ENCODE measurements at places on chromosomes 12 and 14.

DNA sequence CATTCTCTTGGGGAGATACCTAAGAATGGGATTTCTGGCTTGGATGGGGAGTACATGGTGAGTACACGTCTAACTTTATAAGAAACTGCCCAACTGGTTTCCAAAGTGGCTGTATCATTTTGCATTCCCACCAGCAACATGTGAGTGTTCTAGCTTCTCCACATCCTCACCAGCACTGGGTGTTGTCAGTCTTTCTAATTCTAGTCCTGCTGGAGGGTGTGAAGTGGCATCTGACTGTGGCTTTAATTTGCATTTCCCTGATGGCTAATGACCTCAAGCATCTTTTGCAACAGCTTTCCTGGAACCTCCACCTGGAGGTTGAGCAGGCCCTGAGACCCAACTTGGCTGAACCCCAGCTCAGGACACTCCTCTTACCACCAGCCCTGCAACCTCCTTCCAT lies 17.8 kb downstream of the SELPLG start:
- DNase-seq: no peak

- no peak for DNase-seq
Measured at GRCh38 chr14:68853749-68854148, 60.9 kb upstream of the ZFP36L1 start.

GRCh38 chr12:574475-575128 lies 88.6 kb downstream of the NINJ2 start:
- no peak for DNase-seq

- no peak for DNase-seq
Measured at GRCh38 chr12:130226126-130226525, 63.9 kb downstream of the FZD10 start.

DNA sequence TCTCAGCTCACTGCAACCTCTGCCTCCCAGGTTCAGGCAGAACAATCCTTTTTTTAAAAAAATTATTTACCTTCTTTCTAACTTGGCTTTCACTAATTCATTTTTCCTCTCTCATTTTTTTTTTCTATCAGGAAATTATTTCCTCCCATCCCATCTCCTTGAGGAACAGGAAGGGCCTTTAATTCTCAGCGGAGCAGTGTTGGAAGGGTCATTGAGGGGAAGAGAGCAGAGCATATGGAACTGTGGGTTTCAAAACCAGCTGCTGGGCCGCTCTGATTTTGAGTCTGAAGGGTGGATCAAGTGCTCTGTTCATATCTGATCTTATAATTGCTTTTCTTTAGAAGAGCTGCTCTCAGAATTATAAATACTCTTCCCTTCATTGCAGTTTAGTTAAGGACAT lies 29.0 kb downstream of the NUBPL start:
- no peak for DNase-seq

- no peak for DNase-seq
Measured at GRCh38 chr14:101498526-101498860, 62.8 kb upstream of the DIO3 start.

- DNase-seq: no peak
Measured at GRCh38 chr14:69882915-69883314, 3.7 kb downstream of the SMOC1 start.

DNA sequence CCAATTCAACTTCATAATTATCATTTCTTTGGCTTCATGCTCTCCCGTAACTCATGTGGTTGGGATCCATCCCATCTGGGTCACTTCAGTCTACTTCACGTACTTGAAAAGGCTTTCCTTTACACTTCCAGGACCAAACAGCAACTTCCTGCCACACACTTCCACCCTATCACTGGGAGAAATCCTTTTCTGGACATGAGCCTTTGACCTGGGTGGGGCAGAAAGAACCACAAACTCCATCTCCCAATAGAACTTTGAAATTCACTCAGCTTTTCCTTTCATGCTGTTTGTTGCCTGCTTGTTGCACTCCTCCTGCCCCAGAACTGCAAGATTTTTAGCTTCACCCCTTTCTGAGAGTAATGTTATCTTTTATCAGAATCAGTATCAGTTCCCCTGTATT lies 18.4 kb upstream of the GALNT16 start:
- DNase-seq: no peak

GRCh38 chr12:115817389-115817788 lies 460.1 kb downstream of the MED13L start:
- no peak for DNase-seq

DNA sequence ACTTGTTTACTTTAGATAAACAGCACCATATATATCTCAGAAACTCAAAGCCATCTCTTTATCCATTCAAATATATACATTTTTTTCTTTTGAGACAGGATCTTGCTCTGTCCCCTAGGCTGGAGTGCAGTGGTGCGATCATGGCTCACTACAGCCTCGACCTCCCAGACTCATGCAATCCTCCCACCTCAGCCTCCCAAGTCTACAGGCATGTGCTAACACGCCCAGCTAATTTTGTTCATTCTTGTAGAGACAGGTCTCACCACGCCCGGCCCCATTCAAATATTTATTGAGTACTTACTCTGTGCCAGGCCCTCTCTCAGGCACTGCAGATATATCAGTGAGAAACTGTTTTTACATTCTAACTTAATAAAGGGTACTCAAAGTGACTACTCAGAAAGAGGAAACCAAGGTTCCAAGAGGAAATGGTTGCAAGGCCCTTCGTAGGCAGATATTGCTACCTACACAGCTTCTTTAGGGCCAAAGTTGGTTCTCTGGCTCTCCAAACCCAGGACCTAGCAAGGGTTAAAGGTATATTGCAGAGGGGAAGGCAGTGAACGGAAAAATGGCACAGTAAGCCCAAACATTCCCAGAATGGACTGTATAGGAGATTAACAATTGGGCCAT lies 2.9 kb downstream of the ATXN3 start:
- no peak for DNase-seq

- DNase-seq: no peak
Measured at GRCh38 chr12:80352474-80352873, 91.6 kb upstream of the PTPRQ start.

- DNase-seq: no peak
Measured at GRCh38 chr14:105541218-105541875, 15.0 kb downstream of the TMEM121 start.

All from occipital lobe (tissue), 3 donors.